ENCODE measurements at places on chromosomes 11 and 22.
A peak's percentile ranks its signal among the peaks of the same experiment; 100 is the strongest.

- DNase-seq: no peak
Measured at GRCh38 chr11:73306977-73307322, 1.1 kb upstream of the ARHGEF17 start.

DNA sequence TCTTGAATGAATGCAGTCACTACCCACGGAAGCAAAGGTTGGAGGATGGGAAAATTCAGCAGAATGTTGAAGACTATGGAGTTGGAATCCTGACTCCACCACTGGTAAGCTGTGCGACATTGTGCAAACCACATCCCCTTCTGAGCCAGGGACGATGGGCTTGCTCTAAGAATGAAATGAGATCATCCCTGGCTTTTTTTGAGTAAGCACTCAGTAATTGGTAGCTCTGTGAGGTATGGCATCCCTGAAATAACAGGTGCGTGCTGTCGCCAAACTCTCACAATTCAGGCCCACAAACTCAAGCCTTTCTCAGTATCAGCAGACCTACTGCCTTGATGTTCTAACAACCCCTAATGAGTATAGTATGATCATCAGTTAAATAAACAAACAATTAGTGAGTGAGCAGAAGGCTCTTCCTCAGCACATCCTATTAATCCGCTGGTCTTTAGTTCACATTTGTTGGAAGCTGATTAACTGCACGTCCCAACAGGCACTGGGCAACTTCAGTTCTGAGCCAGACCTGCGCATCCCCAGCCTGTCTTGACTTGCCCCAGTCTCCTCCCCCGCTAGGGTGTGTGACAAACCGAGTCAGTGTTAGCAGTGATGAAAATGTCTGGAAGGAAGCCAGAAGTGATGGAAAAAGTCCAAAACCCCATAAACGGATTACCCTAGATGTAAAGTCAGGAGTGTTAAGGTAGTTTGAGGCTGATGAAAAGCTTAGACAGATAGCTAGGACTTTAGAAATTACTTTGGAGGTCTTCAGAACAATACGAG, 235.5 kb downstream of the GRIK4 start:
- no peak for DNase-seq

DNA sequence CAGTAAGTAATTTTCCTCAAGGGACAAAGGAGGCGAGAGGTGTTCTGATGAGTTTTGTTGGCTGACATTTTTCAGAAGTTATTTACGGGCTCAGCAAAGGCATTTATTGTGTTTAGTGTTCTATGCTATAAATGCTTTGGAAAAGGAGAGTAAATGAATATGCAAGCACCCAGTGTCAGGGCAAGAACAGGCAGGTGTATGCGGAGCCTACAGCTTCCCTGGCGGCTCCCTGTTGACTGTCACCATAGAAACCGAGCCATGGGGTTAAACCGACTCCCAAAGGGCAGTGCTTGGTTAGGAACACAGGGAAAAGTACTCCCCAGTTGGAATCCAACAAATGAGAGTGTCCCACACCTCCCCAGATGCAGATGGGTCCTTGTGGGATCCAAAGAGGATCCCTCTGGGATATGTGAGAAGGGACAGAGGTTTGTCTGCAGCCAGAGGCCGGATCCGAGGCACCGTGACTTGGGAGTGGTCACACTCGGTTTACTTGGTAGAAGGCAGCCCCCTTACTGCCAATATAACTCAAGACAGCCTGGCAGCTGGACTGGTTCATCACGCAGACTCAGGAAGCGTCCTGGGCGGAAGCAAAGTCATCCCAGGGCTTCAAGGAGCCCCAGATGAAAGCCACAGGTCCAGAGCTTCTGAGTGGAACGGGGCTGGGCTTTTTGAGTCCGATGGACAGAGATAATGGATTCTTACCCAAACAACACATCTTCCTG, 329.7 kb downstream of the CTTN start:
- no peak for DNase-seq

- DNase-seq: no peak
Measured at GRCh38 chr11:66850588-66851238, 6.2 kb upstream of the LRFN4 start.

- no peak for DNase-seq
Measured at GRCh38 chr11:57974848-57975601, 48.7 kb upstream of the OR9Q1 start.

DNA sequence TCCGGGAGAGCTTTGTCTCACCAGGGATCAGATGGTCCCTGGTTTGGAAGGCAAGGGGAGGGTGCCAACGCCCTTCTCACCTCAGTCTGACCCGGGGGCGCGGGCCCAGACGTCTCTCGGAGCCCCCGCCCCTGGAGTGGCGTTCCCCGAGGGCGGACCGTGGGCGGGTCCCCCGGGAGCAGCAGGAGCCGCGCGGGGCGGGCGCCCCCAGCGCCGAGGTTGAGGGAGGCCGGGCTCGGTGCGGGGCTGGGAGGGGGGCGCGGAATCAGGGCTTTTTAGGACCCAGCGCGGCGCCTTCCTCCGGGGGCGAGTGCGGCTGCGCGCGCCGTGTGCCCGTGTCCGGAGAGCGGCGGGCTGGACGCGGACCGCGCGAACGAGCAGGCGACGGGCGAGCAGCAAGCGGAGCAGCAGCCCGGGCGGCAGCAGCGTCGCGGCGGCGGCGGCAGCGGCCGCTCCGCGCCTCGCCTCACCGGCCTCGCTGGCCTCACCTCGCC, at the start of gene KCNC1:
KCNC1 (plus strand) TSS at position 364 of the 494 bp plus-strand sequence. CDS start 1,222 bp downstream, outside the sequence.
- no peak for DNase-seq

DNA sequence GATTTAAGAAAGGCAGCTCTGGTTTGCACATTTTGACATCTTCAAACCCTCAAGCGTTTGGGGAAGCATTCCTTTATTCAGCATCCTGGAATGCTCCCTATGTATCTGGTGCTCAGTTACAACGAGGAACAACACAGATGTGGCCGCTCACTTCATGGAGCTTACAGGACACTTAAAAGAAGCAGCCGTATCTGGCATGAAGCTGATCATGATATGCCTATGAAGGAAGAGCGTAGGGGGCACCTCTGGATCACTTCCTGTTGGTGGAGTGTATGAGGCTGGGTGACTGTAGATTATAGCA, 72.3 kb upstream of the TP53I11 start:
- no peak for DNase-seq

DNA sequence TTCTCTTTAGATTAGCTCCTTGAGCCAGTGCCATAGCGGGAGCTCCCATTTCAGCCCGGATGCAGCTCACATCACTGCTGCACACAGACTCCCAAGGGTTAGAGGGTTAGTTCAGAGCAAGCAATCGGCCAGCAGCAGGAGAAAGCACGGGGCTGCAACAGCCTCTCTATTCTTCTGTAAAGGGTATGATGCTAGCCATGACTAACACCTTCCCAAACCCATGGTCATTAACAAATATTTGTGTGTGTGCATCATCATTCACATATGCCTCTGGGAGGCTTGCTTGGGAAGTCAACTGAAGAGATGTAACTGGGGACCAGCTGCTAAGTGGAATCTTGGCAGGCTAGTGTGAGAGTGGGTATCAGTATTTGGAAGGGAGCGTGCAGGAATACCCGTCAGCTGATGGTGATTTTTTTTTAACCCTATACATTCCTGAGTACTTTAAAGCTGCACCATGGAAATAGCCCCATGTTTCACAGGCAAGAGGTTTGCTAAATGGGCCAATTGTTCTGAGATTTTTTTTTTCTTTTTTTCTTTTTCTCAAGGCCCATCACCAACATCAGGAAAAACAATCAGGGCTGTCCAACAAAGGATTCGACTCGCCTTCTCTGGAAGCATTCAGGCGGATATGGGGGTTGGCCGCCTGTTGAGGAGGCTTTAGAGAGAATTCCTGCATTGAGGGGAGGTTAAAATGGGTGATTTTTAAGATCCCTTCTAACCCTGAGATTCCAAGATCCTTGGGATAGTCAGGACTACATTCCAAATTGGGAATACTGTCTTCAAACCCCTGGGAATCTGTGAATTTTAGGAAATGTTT, 33.2 kb upstream of the CCDC89 start:
- DNase-seq: no peak

DNA sequence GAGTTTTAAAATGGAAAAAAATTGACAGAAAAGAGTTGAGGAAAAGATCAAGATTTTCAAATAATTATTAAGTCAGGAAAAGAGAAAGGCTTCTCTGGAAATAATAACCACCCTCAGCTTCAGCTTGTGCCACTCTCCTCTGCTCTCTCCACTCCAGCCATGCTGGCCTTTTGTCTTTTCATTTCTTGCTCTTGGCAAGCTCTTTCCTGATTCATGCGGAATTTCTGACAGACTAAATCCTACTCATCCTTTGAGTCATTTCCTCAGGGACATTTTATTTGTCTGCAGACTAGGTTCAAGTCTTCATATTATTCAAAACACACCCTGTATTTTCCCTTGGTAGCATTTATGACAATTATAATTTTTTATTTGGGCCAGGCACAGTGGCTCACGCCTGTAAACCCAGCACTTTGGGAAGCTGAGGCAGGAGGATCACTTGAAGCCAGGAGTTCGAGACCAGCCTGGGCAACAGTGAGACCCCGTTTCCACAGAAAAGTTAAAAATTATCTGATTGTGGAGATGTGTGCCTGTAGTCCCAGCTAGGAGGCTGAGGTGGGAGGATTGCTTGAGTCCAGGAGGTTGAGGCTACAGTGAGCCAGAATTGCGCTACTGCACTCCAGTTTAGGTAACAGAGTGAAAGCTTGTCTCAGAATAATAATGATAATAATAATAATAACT, 7.8 kb upstream of the P4HA3 start:
- no peak for DNase-seq

DNA sequence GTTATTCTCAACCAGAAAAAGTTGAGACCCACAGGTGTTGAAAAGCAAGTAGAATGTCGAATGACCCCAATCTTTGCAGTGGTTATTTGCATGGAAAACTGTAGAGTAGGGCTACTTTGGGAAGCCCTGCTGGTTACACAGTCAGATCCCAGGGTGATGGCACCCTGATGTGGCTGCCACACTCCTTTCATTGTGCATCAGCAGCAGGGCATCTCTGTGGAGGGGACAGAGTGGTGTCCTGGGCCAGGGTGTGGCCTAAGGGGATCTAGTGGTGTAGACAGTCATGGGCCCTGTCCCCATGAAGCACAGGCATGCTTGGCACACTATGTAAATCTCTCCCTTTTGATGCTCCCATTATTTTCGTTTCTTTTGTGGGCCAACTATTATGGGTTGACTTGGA, 199.4 kb upstream of the NAV2 start:
- no peak for DNase-seq

GRCh38 chr11:64876835-64877341, 1.5 kb downstream of the EHD1 start:
- no peak for DNase-seq

DNA sequence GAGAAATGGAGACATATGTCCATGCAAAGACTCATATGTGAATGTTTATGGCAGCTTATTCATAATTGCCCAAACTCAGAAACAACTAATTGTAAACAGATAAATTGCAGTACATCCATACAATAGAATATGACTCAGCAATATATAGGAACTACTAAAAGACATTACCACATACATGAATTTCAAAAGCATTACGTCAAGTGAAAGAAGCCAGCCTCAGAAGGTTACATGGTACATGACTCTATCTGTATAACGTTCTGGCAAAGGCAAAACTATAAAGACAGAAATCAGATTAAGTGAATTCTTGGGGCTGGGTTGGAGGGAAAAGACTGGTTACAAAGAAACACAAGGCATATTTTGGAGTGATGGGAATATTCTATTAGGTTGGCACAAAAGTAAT, 7.2 kb downstream of the KCTD21 start:
- DNase-seq: no peak

GRCh38 chr11:1484061-1484671, 2.4 kb downstream of the MOB2 start:
- DNase-seq: no peak

- no peak for DNase-seq
Measured at GRCh38 chr11:71582309-71582895, at the start of gene KRTAP5-11. Gene KRTAP5-11 (minus strand): TSS chr11:71582875. CDS start chr11:71582837, 38 bp downstream.

GRCh38 chr22:17976121-17976520, 48.2 kb downstream of the MICAL3 start:
- no peak for DNase-seq

DNA sequence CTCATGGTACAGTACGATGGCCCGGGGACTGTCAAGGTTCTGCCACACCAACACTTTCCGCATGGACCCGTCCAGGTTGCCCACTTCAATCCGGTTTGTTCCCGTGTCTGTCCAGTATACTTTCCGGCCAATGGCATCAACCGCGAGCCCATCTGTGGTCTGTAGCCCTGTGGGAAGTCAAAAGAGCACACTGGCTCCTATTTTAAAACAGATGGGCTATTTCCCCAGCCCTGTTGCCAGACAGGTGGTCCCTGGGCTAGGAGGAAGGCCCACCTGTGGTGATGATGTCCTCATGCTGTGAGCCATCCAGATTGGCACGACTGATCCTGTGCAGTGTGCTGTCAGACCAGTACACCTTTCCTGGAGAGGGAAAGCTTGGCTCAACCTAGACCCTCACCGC, 30.4 kb upstream of the CKAP5 start:
- no peak for DNase-seq

- no peak for DNase-seq
Measured at GRCh38 chr22:38462960-38463784, 4.7 kb upstream of the KDELR3 start.

GRCh38 chr22:44133161-44133560, 47.6 kb upstream of the PARVG start:
- DNase-seq: no peak

- peak; percentile 34 for DNase-seq
Measured at GRCh38 chr22:29937940-29938693, 55.1 kb downstream of the MTMR3 start.

DNA sequence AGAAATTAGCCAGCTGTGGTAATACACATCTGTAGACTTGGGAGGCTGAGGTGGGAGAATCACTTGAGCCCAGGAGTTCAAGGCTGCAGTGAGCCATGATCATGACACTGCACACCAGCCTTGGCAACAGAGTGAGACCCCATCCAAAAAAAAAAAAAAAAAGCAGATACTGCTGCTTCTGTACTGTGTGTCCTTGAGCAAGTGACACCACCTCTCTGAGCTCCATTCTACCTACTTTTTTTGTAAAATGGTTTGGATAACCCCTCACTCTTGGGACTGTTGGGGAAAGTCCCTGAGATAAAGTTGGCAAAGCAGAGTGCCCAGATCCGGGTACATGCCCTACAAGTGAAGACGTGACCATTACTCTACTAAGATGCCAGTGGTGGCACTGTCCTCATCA, 2.7 kb downstream of the SEC14L3 start:
- no peak for DNase-seq

GRCh38 chr11:112485280-112485679, 224.6 kb upstream of the PLET1 start:
- no peak for DNase-seq

GRCh38 chr11:88619656-88620385, 282.3 kb upstream of the CTSC start:
- DNase-seq: no peak

GRCh38 chr22:17077255-17077654, 7.5 kb upstream of the IL17RA start:
- DNase-seq: no peak

- peak; percentile 88 for DNase-seq
Measured at GRCh38 chr22:46604306-46604690, 15.9 kb upstream of the GRAMD4 start.

DNA sequence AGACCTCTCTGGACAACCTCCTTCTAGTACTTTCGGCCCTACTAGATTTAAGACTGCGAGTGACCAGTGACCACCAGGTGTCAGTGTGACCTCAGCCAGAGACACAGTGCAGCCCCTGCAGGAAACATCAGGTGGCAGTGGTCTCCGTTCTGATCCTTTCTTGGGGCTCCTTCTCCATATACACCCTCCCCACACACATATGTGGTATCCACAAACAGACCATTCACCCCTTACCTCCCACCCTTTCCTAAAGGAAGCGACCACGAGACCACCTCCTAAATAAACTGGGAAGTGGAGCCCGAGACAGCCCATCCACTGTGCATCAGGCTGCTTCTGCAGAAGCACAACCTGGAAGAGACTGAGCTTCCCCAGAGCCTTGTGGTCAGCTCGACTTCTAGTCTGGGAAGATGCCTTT, 38.5 kb upstream of the CYP2D6 start:
- peak; percentile 78 for DNase-seq
